SK-N-DZ (cell line): ENCODE measurements at places on chromosomes 1 and 21.

GRCh38 chr21:41847066-41847804 lies 31.9 kb downstream of the PRDM15 start:
- no peak for DNase-seq

DNA sequence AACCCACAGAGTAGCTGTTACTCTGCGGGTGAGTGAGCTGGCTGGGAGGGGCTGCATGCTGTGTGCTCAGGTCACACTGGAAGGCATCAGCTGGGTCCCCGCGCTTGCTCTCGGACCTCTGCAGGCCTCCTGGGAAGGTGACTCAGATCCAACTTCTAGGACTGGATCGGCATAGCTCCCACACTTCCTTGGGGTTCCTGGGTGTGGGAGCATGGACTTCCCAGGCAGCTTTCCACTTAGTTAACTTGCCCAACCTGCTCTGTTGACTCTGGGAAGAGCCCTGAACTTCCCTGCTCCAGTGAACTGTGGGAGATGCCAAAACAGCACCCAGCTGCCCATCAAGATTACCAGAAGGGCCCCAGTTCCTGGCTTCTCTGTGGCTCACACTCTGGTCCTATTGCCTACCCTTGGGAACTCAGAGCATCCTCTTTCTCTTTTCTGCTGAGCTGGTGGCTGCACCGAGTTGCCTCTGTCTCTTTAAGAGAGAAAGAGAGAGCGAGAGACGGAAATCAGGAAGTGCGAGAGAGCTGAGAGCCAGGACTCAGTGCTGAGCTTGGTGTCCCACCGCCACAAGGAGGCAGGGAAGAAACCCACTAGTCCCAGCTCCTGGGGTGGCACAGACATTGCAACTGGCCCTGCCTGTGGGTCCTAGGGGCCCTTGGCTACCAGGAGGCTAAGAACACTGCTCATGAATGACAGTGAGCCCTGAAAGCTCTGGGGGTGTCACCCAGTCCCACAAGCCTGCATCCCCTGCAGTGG lies at the start of gene IKBKE:
IKBKE (plus strand) TSS at position 544 of the 759 bp plus-strand sequence. CDS start 2,752 bp downstream, outside the sequence.
- DNase-seq = peak; percentile 65

GRCh38 chr1:236808564-236809130 lies 13.6 kb downstream of the MTR start:
- no peak for DNase-seq

DNA sequence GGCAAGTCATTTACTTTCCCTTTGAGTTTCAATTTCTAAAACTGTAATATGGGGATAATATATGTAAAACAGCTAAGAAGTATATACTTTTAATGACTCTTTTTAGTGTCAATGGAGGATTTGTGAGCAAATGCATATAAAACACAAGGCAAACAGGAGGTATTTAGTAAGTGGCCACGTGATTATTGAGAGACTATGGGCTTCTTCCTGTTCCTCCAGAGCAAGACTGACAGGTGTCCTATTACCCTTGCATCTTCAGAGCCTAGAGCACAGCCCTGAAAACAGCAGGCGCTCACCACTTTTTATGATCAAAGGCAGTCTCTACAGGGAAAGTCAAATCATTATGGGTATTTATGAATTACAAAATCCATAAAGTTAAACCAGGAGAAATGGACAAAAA lies 941 bp upstream of the ROR1 start:
- no peak for DNase-seq

- no peak for DNase-seq
These were observed 106.4 kb downstream of the CTH start for GRCh38 chr1:70517444-70517843.

- DNase-seq = no peak
These were observed 18.6 kb upstream of the FMN2 start for GRCh38 chr1:240073097-240073496.

DNA sequence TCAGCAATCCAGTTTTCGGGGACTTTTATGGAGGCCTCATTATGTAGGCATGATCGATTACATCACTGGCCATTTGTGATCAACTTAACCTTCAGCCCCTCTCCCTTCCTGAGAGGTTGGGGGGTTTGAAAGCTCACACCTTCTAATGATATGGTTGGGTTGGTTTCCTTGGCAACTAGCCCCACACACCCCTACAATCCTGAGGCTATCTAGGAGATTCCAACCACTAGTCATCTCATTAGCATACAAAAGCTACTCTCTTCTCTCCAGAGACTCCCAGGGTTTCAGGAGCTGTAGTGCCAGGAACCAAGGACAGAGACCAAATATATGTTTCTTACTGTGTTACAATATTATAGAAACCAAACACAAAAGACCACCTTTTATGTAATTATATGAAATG lies 35.2 kb upstream of the ZNF326 start:
- no peak for DNase-seq

DNA sequence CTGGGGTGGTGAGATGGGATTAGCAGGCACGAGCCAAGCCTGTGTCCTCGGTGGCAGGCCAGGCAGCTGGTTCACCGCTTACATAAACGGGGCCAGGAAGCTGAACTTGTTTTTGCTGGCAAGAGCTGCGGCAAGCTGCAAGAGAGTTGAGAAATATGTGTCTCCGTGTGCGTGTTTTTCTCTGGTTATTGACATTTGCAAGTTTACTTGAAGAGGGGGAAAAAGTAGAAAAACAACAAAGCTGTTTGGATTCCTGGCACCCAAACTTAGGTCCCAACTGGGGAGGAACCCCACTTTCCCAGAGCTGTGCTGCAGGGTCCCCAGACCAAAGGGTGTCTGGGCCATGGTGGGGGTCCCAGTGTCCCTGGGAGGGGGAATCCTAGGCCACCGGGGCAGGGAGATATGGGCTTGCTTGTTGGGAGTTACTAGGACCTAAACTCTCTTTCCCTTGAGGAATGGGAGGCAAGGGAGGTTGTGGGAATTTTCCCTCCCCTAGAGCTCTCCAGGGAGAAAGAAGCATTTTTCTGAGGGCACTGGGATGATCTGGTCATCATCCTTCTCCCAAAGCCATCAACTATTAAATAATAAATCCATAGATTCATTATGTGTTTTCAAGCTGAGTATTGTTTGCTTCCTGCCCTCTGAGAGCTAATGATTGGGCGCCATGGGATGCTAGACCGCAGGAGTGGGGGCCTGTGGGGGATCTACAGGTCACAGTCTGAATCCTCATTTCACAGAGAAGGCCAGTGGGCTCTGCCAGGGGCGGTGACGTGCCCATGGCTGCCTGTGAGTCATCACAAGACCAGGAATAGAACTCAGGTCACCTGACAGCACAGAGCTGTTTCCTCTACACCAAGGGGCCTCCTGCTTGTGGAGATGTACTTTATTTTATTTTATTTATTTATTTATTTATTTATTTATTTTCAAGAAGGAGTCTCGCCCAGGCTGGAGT lies 14.8 kb downstream of the IL6R start:
- no peak for DNase-seq

DNA sequence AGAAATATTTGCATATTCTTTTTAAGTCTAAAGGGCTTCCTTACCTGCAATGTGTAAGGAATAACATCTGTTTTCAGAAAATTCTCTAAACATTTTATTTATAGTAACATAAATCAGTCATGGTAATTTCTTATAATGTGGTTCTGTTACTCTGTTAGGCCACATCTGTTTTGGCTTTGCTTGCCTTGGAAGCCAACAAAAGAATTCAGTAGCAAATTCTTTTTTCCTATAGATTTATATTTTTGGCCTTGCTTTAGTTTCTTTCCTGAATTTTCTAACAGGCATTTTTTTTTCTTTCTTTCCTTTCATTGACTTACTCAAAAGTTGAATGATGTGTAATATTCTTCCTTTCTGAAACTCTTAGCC lies 72.2 kb downstream of the OSBPL9 start:
- no peak for DNase-seq

DNA sequence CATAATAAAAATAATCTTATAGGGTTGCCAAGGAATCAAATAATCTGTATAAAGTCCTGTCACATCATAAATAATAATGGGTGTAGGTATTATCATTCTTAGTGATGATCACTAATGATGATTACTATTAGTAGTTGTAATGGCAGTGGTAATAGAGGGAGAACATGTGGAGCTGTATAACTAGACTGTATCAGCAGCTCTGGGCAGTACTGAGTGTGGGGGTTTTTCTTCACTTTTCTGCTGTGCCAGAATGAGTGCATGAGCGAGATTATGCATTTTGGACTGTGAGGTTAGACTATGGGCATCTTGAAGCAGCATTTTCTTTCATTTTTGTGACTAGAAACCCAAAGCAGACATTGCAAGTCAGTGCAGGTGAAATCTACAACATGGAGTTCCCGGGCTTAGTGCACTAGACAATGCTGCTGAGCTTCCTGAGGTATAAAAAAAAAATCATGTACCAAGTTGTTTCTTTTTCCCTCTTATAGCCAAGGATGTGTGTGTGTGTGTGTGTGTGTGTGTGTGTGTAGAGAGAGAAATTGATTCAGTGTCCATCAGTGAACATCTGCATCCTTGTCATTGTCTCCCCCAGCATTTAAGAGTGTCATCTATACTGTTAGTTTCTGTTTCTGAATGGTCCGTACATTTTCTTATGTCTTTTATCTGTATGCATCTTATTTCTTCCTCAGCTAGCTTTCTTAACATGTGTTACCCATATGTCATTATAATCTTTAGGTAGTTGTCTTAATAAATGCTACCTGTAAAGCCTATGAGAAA lies 86.6 kb downstream of the GIPC2 start:
- DNase-seq = no peak

DNA sequence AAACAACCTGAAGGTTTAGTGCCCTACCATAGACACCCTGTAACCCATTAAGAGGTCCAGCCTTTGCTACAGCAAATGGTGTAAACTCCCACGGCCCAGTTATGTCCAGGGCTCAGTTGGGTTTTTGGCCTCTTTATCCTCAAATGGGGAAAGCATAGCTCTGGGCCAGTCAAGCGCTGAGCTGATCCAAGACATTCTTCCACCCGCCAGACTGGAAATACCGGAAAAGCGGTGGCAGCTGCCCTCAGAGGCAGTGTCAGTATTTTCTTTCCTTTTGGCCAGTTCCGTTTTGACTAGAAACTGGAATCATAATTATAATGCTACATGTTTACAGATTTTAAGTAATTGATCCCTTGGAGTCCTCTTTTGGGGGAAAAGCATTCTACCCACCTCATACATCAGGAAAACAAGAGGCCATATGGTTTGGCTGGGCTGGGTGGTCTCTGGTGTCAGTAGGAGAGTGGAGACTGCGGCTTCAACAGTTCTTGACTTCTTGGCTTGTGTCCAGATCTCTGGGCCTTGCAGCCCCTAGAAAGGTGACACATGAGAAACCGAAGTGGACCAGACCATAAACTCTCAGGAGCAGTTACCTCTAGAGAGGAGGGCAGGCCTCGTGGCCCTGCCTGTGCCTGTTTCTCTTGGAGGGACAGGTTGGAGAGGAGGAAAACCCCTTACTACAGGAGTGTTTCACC lies 30.2 kb upstream of the CLDN14 start:
- DNase-seq = no peak

DNA sequence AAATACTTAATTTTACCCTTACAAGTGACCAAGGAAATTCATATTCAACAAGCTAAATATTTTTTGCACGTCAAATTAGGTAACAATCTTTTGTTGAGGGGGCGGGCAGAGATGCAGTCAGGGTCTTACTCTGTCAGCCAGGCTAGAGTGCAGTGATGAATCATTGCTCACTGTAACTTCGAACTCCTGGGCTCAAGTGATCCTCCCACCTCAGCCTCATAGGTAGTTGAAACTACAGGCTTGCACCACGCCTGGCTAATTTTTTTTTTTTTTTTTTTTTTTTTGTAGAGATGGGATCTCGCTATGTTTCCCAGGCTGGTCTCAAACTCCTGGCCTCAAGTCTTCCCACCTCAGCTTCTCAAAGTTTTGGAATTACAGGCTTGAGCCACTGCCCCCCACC lies 26.5 kb downstream of the PHTF1 start:
- no peak for DNase-seq

DNA sequence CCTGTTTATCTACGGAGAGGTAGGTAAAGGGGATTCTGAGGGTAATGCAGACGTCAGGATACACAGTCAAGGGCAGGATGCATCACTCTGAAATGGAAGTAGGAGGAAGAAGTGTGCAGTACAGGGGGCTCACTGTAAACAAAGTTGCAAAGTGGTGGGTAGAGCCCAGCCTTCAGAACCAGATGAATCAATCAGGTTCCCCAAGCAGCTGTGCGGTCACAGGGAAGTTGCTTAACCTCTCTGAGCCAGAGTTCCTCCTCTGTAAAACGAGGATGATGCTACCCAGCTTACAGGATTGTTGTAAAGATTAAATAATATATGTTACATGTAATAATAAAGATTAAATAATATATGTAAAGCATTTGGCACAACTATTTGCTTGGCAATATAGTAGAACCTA lies 13.5 kb upstream of the MYOM3 start:
- DNase-seq = no peak

DNA sequence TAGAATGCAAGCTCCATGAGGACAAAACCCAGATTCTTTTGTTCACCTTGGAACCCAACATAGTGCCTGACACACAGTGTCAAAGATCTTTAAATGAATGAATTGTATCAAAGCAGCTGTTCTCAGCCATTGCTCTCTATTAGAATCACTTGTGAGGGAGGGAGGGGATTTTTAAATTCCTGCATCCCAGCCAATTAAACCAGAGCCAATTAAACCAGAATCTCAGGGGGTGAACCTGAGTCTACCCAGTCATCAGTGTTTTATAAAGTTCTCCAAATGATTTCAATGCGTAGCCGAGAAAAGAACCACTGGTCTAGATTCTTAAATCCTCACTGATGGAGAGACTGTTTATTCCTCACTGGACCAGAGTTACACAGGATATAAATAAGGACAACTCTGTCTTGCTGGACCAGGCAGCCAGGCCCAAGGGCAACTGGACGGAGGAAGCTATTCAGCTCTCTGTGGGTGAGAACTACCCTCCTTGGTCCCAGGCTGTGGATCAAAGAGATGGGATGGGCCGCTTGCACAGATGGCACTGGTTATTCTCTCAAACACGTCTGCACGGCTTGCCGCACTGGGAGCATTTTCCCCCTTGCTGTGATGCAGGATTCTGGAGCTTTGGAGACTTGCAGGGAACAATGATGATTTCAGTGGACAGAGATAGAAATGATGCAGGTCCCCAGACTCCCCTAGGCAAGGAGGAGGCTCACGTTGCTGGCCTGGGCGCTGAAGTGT lies 20.0 kb upstream of the CDCA8 start:
- DNase-seq = no peak

GRCh38 chr1:55781944-55782482 lies 566.8 kb upstream of the USP24 start:
- no peak for DNase-seq

DNA sequence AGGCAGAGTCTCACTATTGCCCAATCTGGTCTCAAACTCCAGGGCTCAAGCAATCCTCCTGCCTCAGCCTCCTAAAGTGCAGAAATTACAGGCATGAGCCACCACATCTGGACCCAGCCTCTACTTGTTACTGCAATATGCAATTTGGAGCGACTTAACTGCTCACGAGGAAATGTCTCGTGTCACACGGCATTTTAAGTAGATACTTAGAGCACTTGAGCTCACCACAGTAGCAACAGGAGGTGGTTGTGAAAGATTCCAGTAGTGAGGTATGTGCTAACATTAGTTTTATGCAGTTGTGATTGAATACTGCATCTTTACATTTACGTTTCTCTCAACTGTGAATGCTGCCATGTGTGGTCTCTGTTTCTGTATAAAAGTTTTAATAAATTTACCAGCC lies 5.8 kb upstream of the NDUFV3 start:
- no peak for DNase-seq

- no peak for DNase-seq
These were observed 203.7 kb upstream of the C1orf87 start for GRCh38 chr1:60277269-60277668.
